ENCODE measurements at places on chromosomes 6 and 20.

DNA sequence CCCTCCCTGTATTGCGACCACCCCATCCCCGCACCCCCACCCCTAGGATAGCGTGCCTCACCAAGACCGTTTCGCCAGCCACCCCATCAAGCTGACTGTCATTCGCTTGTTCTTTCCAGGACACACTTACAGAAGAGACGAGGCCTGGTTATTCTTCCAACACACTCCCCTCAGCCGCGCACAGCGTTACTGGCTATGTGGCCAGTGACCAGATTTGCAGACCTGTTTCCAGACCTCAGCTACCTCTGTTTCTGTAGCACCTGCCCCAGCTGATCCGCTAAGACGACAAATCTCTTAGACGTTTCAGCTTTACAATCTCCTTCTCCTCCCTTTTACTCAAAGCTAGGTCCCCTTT lies 26.1 kb downstream of the HLA-F start:
- DNase-seq: no peak

- no peak for DNase-seq
Observed at GRCh38 chr6:143465546-143465945, 14.9 kb downstream of the PEX3 start.

GRCh38 chr6:124927806-124928205 lies 34.4 kb upstream of the RNF217 start:
- no peak for DNase-seq

GRCh38 chr6:41353333-41353732 lies 17.9 kb downstream of the NCR2 start:
- no peak for DNase-seq

- no peak for DNase-seq
Observed at GRCh38 chr6:112039431-112039770, 14.5 kb upstream of the CCN6 start.

GRCh38 chr6:106444777-106445507 lies 84.4 kb downstream of the CRYBG1 start:
- DNase-seq: no peak

GRCh38 chr6:23180504-23181293 lies 611.3 kb downstream of the HDGFL1 start:
- DNase-seq: no peak
